Ascending aorta (tissue), 2 donors: ENCODE measurements at places on chromosomes 4 and X. TPM values are rescaled to one million over a fixed set of nuclear protein-coding genes. Genes with fewer than 3 reads are reported as not detected.

PAK3 gene
- total RNA-seq = 0.64 TPM

HSD17B13 gene
- total RNA-seq = not detected

DNA sequence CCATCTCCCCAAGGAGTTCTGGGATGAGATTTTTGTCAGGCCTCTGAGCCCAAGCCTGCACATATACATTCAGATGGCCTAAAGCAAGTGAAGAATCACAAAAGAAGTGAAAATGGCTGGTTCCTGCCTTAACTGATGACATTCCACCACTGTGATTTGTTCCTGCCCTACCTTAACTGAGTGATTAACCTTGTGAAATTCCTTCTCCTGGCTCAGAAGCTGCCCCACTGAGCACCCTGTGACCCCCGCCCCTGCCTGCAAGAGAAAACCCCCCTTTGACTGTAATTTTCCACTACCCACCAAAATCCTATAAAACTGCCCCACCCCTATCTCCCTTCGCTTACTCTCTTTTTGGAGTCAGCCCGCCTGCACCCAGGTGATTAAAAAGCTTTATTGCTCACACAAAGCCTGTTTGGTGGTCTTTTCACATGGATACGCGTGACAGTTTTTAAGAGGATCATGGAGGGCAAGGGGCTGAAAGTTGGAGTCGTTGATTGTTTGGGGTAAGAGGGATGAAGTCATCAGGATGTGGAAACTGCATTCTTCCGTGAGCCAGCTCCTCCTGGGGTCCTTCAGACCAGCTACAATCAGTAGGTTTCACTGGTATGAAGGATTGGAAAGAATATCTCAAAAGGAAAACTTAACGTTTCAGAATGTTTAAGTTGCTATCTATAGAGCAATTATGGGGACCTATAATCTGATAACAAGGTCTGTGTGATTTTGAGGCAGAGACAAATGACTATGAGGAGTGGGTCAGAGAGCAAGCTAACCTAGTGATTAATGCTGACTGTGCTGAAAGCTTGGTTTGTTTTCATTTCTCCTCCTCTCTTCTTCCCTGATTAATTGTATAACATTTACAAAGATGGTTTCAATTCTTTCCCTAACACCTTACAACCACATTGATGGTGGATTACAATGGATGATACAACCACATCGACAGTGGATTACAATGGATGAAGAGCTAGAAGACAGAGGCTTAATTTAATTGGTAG is 28.6 kb upstream of the MAGEA11 start:
- no peak for DNase-seq

DNA sequence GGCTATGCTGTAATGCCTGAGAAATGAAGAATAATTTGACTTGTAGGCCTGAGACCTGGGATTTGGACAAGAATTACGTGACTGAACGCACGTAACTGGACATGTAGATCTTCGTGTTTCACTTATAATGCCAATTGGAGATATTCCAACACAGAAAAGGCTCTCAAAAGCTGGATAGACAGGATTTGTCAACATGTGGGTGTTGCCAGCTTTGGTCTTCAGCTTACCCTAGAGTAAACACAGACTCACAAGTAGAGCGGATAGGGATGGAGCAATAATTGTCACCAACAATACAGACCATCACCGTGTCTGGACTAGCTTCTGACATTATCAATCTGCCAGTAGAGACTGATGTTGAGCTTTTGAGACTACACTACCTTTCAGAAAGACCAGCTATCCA is 1511.0 kb upstream of the ADGRL3 start:
- no peak for DNase-seq

LONRF3 gene
- 11.0 TPM for total RNA-seq

MAGEE2 gene
- total RNA-seq = not detected

GRCh38 chr4:11165052-11165451 is 263.6 kb downstream of the HS3ST1 start:
- no peak for DNase-seq

DNA sequence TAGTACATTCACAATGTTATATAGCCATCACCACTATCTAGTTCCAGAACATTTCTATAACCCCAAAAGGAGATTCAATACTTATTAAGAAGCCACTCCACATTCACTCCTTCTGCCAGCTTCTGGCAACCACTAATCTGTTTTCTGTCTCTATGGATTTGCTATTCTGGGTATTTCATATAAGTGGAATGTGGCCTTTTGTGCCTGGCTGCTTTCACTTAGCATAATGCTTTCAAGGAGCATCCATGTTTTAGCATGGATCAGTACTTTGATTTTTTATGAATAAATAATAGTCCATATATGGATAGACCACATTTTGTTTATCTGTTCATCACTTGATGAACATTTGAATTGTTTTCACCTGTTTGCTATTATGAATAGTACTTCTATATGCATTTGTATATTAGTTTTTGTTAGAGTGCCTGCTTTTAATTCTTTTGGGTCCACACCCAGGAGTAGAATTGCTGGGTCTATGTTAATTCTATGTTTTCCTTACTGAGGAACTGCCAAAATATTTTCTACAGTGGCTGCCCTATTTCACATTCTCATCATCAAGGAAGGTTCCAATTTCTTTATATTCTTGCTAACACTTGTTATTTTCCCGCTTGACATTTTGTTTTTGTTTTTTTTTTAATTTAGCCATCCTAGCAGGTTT is 16.6 kb upstream of the SMIM9 start:
- no peak for DNase-seq

GRCh38 chr4:5752376-5753184 is 41.6 kb downstream of the EVC start:
- DNase-seq = peak; percentile 50

GIMD1 gene
- total RNA-seq = not detected

NAP1L3 gene
- total RNA-seq = 1.5 TPM

DNA sequence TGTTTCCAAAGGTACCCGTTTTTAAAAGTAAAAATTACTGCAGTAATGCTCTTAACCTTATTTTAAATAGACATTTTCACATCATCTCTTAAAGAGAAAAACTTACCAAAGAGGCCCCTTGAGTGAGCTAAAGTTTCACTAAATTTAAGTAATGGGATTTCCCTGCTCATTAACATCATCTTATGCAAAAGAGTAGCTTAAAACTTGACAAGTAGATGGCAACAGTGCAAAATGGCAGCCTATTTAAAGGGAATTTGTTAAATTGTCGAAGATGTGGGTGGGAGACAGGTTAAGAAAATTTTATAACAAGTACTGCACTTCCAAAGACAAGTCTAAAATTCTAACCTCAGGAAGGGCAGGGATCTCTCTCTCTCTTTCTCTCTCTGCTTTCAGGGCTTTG is 271.7 kb upstream of the LDB2 start:
- DNase-seq = no peak

DNA sequence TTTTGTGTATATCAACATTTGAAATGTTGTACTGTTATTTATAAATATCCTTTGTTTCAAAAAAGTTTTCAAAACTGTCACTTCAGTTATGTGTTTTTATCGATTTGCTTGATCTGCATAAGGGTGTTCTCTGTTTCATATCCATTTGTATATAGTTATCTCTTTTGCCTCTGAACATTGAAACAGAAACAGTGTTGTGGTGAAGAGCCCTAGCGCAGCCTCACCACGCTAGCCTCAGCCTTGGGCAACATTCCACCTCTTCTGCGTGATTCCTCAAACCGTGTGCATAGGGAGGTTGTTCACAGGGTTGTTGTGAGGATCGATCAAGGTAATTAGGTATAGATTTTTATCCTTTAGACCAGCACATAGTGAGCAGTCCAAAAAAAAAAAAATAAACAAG is 287.0 kb upstream of the GALNT7 start:
- no peak for DNase-seq
